ENCODE measurements at places on chromosomes 7 and 10. TPM values are rescaled to one million over a fixed set of nuclear protein-coding genes. Genes with fewer than 3 reads are reported as not detected.
A peak's percentile ranks its signal among the peaks of the same experiment; 100 is the strongest.

DNA sequence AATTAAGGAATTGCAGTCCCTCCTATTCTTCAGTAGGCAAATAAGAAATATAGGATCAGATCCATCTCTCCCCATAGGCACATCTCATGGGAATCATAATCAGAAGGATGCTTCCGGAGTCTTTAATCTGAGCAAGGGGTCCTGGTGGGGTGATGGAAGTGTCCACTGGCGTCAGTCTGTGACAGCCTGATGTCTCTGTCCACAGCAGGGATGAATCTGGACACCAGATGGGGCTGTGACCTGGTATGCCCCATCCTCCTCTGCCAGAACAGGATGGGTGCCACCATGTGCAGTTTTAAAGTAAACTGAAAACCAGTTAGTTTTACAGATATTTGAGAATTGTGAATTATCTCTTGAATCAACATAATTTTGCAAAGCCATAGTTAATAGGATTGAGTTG lies 148.7 kb downstream of the C1GALT1 start:
- no peak overlapping the region for H3K4me3 ChIP-seq
- peaks cover 8% of the 10 kb centered on the region for H3K27me3 ChIP-seq
- H3K4me1 ChIP-seq = no peaks in the 10 kb centered on the region
- no peak for DNase-seq
- no peak overlapping the region for H3K27ac ChIP-seq

GRCh38 chr10:31390804-31391203 lies 71.8 kb downstream of the ZEB1 start:
- DNase-seq = no peak
- no peak overlapping the region for H3K4me3 ChIP-seq
- H3K4me1 ChIP-seq = peaks cover 16% of the 10 kb centered on the region
- no peaks in the 10 kb centered on the region for H3K27me3 ChIP-seq
- H3K36me3 ChIP-seq = peaks cover 35% of the 10 kb centered on the region

DNA sequence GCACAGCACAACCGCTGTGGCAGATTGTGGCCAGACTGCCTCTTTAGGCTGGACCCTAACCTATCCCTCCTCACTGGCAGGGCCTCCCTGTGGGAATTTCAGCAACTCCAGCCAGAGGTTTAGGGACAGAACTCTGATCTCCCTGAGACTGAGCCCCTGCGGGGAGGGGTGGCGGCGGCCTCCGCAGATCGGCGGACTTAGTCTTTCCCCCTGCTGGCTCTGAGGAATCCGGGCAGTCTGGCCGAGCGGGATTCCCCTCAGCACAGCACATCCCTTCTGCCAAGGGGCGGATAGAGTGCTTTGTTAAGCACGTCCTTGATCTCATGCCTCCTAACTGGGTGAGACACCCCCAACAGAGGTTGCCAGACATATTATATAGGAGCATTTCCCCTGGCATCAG lies 224.2 kb upstream of the NPY start:
- H3K27ac ChIP-seq = no peak overlapping the region
- peaks cover 6% of the 10 kb centered on the region for H3K27me3 ChIP-seq
- DNase-seq = no peak
- H3K4me1 ChIP-seq = no peaks in the 10 kb centered on the region
- H3K4me3 ChIP-seq = no peak overlapping the region

GRCh38 chr10:80454513-80455460 lies 677 bp downstream of the TSPAN14 start:
- peak; percentile 83 for DNase-seq
- H3K4me1 ChIP-seq = peaks cover 48% of the 10 kb centered on the region
- peak overlapping the region; percentile 88 for H3K27ac ChIP-seq

DNA sequence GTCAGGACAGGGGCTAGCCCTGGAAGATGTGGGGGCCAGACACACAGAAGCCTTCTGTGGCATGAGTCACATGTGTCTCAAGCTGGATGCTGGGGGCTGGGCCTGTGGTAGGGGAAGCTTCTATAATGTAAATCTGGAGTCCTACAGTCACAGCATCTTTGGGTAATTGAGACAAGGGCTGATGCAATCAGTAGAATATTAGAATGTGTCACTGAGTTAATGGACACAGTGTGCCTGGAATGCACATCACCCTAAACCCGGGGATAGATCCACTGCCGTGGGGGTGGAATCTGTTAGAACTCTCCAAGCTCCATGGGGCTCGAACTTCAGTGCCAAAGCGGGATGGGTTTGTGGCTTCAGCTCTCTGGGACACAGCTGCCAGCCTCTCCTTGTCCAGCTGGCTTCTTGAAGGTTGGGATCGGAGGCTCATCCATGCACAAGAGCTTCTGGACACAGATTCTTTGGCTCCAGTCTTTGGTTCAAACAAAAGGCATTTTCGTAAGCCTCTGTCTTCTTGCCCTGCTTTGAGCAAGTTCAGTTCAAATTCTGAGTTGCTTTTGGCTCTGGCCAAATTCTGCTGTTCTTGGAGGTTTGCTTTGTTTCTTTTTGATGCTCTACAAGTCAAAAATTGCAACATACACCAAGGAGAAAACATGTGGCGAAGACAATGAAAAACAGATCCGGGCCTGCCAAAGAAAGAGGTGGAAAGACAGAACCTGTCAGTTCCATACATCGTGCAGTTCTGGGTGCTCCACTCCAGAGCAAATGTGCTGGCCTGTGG lies 194.8 kb upstream of the ZNF32 start:
- H3K36me3 ChIP-seq = no peaks in the 10 kb centered on the region
- DNase-seq = peak; percentile 47
- H3K4me1 ChIP-seq = peaks cover 9% of the 10 kb centered on the region
- no peak overlapping the region for H3K27ac ChIP-seq

DNA sequence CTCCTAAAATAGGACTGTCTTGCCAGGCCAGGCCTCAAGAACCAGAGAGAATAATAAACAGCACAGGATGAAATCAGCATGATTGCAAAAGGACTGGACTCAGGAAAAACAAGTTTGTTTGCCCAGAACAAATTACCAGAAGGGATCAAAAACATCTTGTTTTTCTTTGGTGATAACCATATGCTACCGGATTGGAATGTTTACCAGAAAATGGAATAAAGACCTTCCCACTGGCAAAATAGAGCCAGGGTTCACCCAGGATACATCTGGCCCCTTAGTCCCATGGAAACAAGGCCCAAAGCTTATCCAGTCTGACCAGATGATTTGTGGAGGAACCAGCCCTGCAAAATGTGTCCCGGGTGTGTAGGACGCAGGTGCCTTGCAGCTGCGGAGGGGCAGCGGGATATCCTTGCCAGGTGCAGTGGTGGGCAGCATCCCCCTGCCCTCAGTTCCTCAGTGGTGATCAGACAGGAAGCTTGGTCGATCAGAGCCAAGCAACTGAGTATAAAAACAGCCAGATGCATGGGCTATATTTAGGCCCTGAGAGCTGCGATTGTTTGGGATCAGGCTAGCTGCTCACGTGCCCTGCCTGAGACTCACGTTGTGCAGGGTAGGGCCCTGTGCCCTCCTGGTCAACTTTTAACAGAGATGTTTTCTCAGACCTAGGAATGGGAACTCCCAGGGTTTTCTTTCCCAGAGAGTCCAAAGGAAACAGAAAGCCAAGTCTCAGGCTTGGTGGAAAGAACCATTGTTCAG lies 4.6 kb upstream of the ZNF22 start:
- peaks cover 9% of the 10 kb centered on the region for H3K27me3 ChIP-seq
- peak; percentile 51 for DNase-seq
- H3K4me1 ChIP-seq = peaks cover 21% of the 10 kb centered on the region
- H3K27ac ChIP-seq = peak overlapping the region; percentile 11
- H3K36me3 ChIP-seq = peaks cover 3% of the 10 kb centered on the region

DNA sequence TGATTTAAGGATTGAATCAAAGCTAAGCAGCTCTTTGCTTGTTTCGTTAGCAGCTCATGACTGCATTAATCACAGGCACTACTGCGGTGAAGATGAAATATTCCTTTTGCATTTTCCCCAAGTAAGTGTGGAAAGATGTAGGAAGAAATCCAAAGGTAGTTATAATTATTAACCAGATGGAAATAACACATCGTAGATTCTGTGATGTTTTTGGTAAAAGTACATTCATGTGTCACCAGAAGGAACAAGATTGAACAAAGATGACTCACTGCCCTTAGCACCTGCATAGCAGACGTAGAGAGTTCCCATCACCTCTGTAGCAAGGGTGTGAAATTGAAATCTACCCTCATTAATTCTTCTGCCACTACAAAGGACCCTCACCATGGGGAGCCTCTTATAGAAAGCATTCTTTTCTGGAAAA lies 37.1 kb downstream of the SMURF1 start:
- DNase-seq = peak; percentile 18
- H3K27me3 ChIP-seq = no peaks in the 10 kb centered on the region
- no peak overlapping the region for H3K27ac ChIP-seq
- peaks cover 34% of the 10 kb centered on the region for H3K4me1 ChIP-seq
- H3K36me3 ChIP-seq = peaks cover 1% of the 10 kb centered on the region
- no peak overlapping the region for H3K4me3 ChIP-seq

- DNase-seq = no peak
- peaks cover 28% of the 10 kb centered on the region for H3K27me3 ChIP-seq
- H3K4me3 ChIP-seq = no peak overlapping the region
- H3K36me3 ChIP-seq = no peaks in the 10 kb centered on the region
Measured at GRCh38 chr7:3218411-3219225, 82.4 kb upstream of the SDK1 start.

Gene SUMF2
- 154 TPM for total RNA-seq

Gene PRSS37
- total RNA-seq = not detected

Gene CUL1
- total RNA-seq = 82.2 TPM

Gene CTNNA3
- total RNA-seq = not detected

Gene FOXI2
- total RNA-seq = not detected

All from activated CD4-positive, alpha-beta T cell treated with anti-CD3 and anti-CD28 coated beads, Interleukin-2, amount 10 ng/mL, durations not matched to agents 24 days and 14 days (primary cell).